ENCODE measurements at places on chromosomes 7 and 10.

- no peak for DNase-seq
Measured at GRCh38 chr10:117365612-117366011, 9.6 kb downstream of the PDZD8 start.

- no peak for DNase-seq
Measured at GRCh38 chr10:4831091-4831490, 5.1 kb downstream of the AKR1E2 start.

DNA sequence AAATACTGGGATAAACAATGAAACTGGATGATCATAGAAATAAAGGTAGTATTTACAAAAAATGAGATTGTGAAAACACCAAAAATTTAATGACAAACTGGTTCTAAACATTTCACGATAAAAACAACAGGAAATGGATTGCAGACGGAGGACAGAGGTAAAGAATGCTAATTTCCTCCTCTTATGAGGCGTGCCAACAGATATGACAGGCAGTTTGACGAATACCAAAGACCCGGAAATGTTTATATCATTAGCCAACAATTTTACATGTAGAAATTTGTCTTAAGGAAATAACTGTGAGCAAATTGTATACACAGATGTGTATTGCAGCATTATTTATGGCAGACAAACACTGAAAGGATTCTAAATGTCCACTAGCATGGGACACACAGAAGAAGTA lies 162.0 kb upstream of the MGMT start:
- no peak for DNase-seq

DNA sequence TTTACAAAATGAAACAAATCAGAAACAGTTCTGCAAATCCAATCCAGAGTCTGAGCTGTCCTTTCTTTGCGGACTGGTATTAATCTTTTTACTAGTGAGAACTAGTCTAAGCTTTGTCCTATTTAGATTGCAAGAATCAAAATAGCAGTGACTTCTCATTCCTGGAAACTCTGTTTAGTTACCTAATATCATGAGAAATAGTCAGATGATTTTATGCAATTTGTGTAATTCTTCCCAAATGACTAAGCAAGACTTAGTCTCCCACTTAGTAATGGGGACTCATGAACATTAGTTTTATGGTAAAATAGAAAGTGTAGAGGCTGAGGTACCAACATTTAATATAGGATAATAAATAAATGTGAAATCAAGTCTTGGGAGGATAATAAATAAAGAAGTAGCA lies 341.3 kb downstream of the DNAJB9 start:
- no peak for DNase-seq

DNA sequence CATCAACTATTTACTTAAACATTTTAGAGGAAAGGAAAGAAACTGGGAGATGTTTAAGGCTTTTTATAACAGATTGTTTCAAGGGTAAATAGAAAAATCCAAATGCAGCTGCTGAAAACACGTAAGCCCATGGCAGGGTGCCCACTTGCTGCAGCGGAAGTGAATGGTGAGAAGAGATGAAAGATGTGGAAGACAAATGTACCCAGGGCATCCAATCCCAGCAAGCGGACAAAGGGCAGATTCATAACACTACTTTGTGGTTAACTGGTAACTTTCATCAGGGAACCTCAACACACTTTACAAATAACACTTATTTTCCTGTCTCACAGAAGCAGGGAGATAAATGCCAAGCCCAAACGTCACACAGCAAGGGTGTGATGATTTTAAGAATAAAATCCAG lies 358.4 kb downstream of the KCNMA1 start:
- DNase-seq: no peak
